ENCODE measurements at places on chromosomes 11 and 22.

- DNase-seq: no peak
Observed at GRCh38 chr11:71109586-71109985, 142.8 kb downstream of the SHANK2 start.

GRCh38 chr11:81966340-81966739 is 767.3 kb downstream of the FAM181B start:
- DNase-seq: no peak

GRCh38 chr11:76694664-76695063 is 24.1 kb upstream of the LRRC32 start:
- no peak for DNase-seq

GRCh38 chr11:112004389-112004788 is 20.8 kb upstream of the DLAT start:
- DNase-seq: peak; percentile 20

DNA sequence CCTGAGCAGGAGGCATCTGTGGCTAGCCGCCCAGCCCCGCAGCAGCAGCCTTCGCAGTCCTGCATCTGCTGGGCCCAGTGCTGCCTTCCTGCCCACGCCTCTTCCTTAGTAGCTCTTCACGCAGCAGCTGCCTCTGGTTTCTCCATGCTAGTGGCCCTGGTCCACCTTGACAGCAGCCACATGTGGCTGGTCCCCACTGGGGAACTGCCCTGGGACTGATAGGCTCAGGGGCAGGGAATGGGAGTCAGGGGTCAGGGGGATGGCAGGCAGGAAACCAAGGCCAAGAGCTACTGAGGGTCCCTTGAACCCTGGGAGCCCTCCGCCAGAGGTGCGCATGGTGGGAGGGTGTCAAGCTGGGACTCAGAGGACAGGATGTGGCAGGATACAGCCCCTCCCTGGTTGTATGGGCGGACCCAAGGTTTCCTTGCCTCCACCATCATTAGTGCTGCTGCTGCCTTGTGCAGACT is 99.4 kb upstream of the PITPNB start:
- no peak for DNase-seq

Measured in MV-4-11 (cell line).